ENCODE measurements at places on chromosomes 2 and 18.

GRCh38 chr2:48545244-48545643 lies 15.3 kb downstream of the STON1 start:
- DNase-seq: no peak

DNA sequence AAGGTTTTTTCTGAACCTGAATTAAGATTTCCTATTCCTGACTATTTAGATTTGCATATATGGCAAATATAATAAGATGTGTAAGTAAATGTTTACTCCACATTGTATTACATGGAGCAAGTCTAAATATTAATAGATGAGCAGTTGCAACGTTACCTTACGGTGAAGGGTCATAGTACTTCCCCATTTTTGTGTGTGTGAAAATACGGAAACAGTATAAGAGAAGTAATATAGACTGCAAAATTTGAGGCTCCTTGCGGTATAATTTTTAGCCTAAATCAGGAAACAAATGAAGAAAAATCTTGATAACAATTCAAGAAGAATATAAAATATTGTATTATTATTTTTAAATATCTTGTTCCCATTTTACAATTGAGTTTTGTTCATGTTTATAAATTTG lies 434.2 kb downstream of the GRB14 start:
- DNase-seq: no peak

GRCh38 chr2:152566728-152567069 lies 150.6 kb downstream of the PRPF40A start:
- no peak for DNase-seq

DNA sequence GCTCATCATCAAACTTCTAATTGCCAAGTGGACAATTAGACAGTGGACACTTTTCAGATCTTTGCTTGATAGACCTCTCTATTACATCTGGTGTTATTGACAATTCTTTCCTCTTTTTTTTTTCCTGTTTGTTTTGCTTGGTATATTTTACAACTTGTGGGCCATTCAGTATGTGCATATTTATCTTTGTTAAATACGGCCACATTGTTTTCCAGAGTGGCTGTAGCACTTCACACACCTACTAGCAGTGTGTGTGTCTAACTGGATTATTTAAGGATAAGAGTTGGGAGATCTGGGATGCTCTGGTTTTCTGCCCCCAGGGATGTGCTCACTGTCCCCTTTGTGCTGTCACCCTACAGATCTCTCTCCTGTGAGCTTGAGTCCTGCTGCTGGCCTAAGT lies 4.1 kb upstream of the SLC4A5 start:
- DNase-seq: no peak

GRCh38 chr2:161131074-161131680 lies 29.1 kb upstream of the TANK start:
- no peak for DNase-seq

DNA sequence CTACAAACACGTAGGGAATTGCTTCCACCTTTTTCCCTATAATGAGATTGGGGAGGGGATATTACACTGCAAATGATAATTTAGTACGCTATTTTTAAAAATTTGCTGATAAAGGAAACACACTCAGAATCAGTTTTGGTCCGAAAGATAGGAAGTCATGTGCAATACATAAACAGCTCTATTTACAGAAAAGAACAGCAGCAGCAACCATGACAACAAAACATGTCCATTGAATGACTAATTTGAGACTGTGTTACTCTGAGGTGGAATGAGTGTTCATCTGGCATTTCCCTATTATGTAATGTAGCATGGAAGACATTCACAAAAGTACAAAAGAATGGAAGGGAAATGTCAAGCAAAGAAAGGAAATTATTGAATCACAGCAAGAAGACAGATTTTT lies 337.2 kb downstream of the NBAS start:
- DNase-seq: no peak

DNA sequence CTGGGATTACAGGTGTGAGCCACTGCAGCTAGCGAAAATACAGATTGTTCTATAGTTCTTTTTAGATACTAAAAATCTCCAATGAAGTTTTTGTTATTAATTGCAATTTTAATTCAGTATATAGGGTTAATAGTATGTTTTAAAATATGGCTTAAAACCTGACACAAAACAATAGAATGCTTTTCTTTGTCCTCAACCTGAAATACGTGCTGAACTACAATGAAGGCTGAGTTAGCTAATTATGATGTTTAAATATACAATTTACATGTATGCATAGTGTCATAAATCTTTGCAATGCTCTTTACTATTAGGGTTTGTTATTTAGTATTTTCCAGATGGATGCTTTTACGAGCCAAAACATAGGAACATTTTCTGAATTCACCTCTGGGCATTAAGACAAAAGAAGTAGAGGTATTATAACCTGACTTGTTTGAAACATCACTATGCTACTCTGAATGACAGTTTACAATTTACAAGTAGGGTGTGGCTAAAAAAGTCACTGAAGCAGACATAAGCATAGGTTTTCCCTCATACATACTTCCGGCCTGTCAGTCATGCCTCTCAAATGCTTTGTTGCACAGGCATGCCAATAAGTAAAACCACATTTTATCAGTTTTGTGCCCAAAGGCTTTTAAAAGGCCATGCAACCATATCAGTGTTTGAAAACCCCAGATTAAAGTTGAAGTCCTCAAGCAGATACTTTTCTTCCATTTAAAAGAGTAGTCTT lies 168.3 kb downstream of the OTX1 start:
- DNase-seq: no peak
